ENCODE measurements at places on chromosomes 12 and 14. TPM values are rescaled to one million over a fixed set of nuclear protein-coding genes. Genes with fewer than 3 reads are reported as not detected.

The SPX gene
- 9.6 TPM for polyA plus RNA-seq

- DNase-seq = no peak
These were observed 125.0 kb upstream of the FAR2 start for GRCh38 chr12:29024117-29024516.

DNA sequence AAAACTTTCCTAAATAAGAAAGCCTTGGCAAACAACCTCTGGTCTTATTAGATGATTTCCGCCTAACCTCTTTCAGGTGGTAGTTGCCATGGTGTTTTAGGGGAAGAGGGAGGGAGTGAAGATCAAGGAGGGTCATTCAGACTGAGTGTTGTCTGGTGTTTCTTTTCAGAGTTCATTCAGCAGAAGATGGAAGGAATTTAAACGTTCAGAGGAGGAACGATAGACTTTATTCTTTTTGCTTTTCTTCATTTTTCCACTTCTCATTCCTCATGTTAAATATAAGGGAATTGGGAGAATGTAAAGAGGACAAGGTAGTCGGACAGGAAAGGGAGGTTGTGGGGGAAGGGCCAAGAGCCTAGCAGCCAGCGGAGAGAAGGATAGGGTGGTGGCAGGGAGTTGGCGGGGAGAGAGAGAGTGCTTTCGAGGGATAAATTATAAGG lies 17.4 kb upstream of the SALL2 start:
- DNase-seq = no peak

The LRTM2 gene
- not detected for polyA plus RNA-seq

DNA sequence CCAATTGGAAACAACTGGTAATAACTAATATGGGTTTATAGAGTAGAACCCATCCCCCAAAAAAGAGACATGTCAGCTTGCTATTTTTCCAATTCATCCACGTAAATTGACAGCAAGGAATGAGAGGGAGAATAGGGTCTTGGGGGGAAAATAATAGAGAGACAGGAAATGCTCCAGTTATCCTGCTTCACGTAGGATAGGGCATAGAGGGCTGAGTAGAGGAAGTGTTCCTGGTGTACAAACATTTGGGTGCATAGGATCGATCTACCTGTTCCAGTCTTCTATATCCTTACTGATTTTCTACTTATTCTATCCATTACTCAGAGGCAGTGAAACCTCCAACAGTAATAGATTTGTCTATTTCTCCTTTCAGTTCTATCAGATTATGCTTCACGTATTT lies 49.6 kb upstream of the COL2A1 start:
- no peak for DNase-seq

DNA sequence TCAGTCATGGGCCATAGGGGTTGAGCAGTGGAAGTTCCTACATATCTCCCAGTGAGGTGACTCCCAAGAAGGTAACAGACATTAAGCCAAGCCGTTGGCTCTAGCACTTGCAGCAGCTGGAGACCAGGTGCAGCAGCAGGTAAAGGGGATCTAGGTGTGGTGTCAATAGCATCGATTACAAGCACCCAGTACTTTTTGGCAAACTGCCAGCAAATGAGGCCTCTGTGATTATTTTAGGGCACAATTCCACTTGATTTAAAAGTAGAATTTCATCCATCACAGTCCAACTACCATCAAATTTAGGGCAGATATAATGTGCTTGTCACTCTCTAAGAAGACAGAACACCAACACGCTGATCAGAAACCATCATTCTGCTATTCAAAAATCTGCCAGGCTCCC lies 224.1 kb upstream of the EGLN3 start:
- no peak for DNase-seq

Data from right cardiac atrium (tissue), 5 donors.